ENCODE measurements at places on chromosomes 5 and 9.

DNA sequence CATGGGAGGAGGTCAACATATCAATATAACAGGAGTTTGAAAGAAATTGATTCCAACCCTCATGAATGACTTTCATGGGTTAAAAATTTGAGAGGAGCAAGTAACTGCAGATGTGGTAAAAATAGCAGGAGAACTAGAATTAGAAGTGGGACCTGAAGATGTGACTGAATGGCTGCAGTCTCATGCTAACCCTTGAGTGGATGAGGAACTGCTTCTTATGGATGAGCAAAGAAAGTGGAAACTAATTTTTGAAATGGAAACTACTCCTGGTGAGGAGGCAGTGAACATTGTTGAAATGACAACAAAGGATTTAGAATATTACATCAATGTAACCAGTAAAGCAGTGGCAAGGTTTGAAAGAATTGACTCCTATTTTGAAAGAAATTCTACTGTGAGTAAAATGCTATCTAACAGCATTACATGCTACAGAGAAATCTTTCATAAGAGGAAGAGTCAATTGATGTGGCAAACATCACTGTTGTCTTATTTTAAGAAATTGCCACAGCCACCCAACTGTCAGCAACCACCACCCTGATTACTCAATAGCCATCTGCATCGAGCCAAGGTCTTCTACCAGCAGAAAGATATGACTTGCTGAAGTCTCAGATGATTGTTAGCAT is 1683.2 kb downstream of the MAT2B start:
- DNase-seq: no peak

GRCh38 chr5:15787681-15788080 is 287.7 kb downstream of the FBXL7 start:
- DNase-seq: no peak

- DNase-seq: no peak
These were observed 24.4 kb upstream of the ZSWIM6 start for GRCh38 chr5:61307611-61308010.

- no peak for DNase-seq
These were observed 494 bp upstream of the STK32A start for GRCh38 chr5:147234239-147234824.

DNA sequence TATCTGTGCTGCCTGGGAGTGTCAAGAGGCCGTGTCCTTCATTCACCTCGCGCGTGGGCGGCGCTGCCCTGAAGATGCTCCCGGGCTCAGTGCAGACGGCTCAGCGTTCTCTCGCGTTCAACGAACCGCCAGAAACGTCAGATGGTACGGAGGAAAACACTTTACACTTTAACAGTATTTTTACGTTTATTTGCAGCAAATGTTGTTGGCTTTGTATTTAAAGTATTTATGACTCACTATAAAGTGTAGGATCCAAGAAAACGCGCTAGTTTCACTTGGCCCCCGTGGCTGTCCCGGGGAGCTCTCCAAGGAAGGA is 544 bp upstream of the ERCC6L2 start:
- peak; percentile 9 for DNase-seq

GRCh38 chr5:128673000-128673399 is 135.0 kb upstream of the FBN2 start:
- no peak for DNase-seq

Data from activated naive CD4-positive, alpha-beta T cell (primary cell).